ENCODE measurements at places on chromosomes 7 and 10.

DNA sequence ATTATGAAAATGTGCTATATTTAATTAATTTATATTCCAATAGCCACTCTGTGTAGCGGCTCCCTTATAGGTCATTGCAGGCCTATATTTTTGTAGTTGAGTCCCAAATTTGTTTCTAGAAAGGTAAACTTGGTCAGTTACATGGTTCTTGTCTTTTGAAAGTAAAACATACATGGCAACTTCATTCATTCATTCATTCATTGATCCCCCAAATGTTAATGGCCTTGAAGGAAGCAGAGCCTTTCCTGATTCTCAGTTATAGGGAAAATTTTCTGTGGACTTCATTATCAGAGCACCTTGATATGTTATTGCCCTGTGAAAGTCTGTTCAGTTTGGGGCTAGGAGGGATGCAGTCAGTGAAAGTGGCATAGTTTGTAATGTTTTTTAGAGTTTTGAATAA is 2.9 kb downstream of the BLVRA start:
- no peak for DNase-seq

DNA sequence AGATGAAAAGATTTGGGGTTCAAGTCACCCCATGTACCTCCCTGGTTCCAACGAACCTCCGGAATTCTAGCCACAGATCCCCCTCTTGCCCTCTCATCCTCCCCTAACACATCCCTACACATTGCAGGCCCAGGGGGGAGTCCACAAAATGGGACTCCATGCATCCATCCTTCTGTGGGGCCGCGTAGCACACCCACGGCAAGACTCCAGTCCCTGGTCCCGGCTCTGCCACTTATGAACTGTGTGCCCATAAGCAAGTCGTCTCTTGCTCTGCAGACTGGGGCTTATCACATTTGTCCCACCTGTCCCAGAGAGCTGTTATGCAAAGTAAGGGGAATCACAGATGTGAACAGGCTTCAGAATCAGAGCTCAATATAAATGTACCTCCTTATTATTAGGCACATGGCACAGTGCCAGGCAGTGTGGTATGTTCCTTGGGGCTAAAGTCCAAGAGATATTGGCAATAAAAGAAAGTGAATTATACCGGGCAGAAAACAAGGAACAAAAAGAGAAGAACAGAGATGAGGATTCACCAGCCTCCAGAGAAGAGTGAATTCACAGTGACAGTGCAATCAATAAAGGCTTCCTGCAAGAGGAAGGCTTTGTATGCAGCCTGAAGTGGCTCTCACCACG is 73.9 kb downstream of the KCNMA1 start:
- no peak for DNase-seq

DNA sequence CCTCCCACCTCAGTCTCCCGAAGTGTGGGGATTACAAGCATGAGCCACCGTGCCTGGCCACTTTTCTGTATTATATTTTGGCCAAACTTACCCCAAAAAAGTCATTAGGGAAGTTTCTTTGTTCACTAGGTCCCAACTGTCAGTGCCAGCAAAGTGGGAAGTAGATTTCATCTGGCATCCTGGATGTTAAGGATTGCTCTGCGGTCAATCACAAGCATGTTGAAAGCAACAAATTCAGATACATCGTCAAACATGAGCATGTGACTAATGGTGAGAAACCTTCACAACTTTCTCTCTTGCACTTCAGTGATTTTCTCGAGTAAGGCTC is 14.3 kb upstream of the LRRC17 start:
- DNase-seq, result no peak

DNA sequence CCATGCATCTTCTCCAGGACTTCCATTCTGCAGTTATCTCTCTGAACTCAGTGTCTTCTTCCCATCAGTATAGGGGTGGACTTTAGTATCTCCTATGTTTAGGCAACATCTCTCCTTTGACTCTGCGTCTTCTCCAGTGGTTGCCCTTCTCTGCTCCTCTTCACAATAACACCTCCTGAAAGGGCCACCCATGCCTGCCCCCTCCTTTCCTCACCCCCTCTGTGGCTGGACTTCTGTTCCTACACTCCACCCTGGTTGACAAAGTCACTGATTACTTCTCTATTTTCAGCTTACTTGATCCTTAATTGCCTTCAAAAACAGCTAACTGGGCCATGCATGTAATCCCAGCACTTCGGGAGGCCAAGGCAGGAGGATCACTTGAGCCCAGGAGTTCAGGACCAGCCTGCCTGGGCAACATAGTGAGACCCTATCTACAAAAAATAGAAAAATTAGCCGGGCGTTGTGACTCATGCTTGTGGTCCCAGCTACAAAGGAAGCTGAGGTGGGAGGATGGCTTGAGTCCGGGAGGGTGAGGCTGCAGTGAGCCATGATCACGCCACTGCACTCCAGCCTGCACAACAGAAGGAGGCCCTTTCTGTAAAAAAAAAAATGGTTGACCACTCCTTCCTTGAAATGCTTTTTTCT is 13.7 kb downstream of the SRGN start:
- no peak for DNase-seq
